Caki2 (cell line): ENCODE measurements at places on chromosomes 1 and 21. TPM values are rescaled to one million over a fixed set of nuclear protein-coding genes. Genes with fewer than 3 reads are reported as not detected.

TTC34 gene
- total RNA-seq: not detected in 2 replicates

PEX10 gene
- 67.4 and 71.9 TPM in 2 replicates for total RNA-seq

C1QA gene
- total RNA-seq: not detected in 2 replicates

CHI3L2 gene
- total RNA-seq: not detected in 2 replicates

BCL2L15 gene
- 1.9 TPM in 1 of 2 replicates, not detected in the other for total RNA-seq
